ENCODE measurements at places on chromosomes 7 and 10.
A peak's percentile ranks its signal among the peaks of the same experiment; 100 is the strongest.

GRCh38 chr10:126015413-126015812 lies 119.0 kb downstream of the FANK1 start:
- no peak for DNase-seq

GRCh38 chr10:89981891-89982290 lies 280.5 kb downstream of the KIF20B start:
- no peak for DNase-seq

GRCh38 chr7:23966941-23967340 lies 256.9 kb downstream of the STK31 start:
- DNase-seq: no peak

DNA sequence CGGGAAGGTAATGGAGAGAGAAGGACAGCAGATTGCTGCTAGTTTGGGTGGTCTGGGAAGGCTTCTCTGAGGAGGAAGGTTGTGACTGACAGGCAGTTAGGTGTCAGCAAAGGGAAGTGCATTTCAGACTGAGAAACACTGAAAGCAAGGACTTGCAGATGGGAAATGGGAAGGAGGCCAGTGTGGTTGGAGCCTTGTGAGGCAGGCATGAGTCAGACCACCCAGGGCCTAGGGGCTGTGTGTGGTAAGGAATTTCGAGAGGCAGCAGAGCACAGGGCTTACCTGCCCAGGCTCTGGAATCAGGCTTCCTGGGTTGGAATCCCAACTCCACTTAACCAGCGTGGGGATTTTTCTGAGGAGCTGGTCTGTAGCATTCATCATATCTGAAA lies 53.5 kb downstream of the NRF1 start:
- peak; percentile 83 for DNase-seq

- peak; percentile 76 for DNase-seq
These were observed 5.4 kb upstream of the HSPB1 start for GRCh38 chr7:76296743-76297740.

GRCh38 chr7:99731638-99732374 lies 3.2 kb downstream of the CYP3A7 start:
- DNase-seq: no peak

GRCh38 chr10:79250259-79250658 lies 97.0 kb upstream of the PPIF start:
- DNase-seq: no peak

- peak; percentile 58 for DNase-seq
These were observed 6.9 kb upstream of the CREB3L2 start for GRCh38 chr7:138008588-138009349.

DNA sequence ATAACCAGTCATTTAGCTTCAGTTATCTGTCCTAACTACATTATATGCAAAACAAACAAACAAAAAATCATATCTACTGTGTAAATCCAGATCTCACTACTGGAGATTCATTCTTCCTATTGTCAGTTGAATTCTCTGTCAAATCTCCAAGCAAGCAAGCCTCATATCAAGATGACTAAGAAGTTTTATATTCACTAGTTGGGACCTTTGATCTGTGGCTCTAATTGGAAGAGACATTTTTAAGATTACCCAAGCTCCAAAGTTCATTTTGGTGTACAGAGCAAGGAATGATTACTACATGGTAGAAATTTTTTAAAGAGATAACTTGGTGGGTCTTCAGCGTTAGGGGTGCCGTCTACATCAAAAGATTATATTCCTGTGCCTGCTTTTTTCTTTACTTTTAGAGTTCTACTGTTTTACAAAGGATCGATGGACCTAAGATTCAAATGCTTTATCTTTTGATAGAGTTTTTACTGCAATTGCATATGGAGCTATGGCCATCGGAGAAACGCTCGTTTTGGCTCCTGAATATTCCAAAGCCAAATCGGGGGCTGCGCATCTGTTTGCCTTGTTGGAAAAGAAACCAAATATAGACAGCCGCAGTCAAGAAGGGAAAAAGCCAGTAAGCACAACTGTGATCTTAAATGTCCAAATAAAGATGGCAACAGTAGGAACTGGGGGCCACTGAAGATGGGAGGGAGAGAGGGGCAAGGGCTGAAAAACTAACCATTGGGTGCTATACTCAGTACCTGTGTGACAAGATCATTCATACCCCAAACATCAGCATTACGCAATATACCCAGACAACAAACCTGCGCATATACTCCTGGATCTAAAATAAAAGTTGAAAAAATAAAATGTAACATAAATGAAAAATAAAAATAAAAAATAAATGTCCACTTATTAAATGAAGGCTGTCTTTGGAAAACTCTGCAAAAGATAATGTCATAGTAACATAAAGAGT lies 47.9 kb downstream of the SP8 start:
- no peak for DNase-seq

DNA sequence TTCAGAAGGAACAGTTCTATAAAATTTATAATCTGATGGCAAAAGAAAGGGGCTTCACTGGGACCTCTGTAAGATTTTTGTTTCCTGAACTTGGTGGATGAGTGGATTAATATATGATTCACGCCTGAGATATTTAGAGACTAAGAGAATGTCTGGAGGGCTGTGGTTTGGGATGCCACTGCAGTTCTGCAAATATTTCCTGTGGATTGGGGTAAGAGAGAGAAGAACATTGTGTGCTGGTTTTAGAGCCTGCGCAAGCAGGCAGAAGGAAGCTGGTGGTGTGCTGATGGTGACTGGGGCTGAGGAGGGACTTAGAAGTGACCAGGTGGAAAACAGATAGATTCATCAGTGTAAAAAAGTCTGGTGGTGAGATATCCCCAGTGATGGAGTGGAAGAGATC lies 87.0 kb downstream of the SUGCT start:
- peak; percentile 87 for DNase-seq

DNA sequence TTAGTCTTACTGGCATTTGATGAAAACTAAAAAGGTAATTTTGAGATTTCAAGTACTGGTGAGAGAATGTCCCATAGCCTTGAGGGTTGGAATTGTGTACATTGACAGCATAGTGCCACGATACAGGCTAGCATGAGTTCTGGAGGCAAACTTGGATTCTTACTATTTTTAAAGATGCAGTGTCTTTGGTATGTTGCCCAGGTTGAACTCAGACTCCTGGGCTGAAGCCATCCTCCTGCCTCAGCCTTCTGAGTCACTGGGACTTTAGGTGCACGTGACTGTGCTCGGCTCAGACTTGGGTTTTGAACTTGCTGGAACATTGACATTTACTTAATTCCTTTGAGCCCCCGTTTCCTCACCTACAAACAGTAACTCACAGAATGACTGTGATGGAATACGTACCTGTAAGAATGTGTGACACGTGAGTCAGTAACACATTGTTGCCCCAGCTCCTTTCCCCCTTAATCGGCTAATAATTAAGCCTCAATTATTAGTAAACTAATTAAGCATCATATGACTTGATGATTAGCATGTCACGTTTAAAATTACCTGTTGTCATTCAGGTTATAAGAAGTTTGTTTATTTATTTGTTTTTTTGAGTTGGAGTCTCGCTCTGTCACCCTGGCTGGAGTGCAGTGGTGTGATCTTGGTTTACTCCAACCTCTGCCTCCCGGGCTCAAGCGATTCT lies 10.6 kb downstream of the DNAJB6 start:
- peak; percentile 84 for DNase-seq

- DNase-seq: no peak
These were observed 30.4 kb upstream of the UCN3 start for GRCh38 chr10:5334196-5334880.

- no peak for DNase-seq
These were observed 885 bp upstream of the SYPL1 start for GRCh38 chr7:106112972-106113421.

DNA sequence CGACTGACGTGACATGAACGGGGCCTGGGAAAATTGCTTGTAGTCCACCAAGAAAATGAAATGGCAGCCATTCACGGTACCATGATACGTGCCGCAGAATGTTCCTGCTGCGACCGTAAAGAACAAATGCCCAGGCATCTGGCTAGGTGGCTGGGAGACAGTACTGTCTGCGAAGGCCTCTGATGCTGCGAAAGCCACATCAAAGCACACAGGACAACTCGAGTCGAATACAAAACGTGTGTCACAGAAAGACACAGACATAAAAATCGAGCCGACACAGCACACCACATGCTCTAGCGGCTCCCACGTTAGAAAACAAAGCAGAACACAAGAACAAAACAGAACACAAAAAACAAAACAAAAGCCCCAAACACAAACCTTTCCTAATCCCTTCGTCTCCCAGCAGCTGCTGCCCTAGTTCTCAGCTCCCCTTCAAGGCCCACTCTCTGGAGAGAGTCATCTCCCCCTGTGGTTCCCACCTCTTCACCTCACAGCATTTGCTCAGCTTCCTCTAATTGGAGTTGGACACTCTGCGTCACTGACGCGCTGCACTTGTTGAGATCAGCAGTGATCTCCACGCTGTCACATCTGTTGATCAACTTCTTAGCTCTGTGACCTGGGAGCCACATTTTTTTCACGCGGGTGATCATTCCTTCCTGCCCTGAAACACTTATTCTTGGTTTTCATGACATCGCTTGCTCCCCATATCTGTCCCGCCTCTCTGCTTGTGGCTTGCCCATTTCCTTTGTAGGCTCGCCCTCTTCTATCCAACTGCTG lies 112.2 kb downstream of the CLEC2L start:
- DNase-seq: no peak

- no peak for DNase-seq
These were observed 51.2 kb upstream of the TMEM229A start for GRCh38 chr7:124084024-124084423.

Measured in AG20443 (cell line).